ENCODE measurements at places on chromosomes 1 and 21.

- no peak for DNase-seq
Observed at GRCh38 chr1:87140831-87141540, 187.7 kb upstream of the LMO4 start.

DNA sequence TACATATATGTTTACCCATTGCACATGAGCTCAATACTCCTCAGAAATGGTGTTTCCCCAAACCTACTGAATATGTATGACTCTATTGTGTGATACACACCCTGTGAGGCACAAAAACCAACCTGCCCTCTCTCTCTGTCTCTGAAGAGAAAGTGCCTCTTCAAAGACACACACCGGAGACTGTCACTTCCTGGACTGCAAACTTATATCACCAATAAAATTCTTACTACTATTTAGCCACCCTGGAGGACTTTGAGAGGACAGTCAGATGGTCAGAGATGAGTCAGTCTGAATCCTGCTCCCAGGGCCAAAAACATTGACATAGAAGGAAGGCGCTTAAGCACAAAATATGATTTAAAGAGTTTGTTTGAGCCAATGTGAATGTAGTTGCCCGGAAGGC, 110.4 kb downstream of the PPIAL4G start:
- no peak for DNase-seq

DNA sequence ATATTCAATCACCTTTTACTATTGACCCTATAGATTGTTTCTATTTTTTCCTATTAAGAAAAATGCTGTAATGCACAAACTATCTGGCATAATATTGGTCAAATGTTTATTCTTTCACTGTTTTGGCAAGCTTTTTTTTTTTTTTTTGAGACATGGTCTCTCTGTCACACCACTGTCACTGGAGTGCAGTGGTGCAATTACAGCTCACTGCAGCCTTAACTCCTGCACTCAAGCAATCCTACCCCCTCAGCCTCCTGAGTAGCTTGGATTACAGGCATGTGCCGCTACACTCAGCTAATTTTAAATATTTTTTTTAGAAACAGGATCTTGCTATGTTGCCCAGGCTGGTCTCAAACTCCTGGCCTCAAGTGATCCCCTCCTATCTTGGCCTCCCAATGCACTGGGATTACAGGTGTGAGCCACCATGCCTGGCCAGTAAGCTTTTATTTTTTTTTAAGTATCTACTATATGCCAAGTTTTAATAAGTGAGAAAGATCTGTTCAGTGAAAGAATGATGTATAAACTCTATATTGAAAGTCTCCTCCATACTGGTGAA, 3.4 kb downstream of the CDC7 start:
- no peak for DNase-seq

DNA sequence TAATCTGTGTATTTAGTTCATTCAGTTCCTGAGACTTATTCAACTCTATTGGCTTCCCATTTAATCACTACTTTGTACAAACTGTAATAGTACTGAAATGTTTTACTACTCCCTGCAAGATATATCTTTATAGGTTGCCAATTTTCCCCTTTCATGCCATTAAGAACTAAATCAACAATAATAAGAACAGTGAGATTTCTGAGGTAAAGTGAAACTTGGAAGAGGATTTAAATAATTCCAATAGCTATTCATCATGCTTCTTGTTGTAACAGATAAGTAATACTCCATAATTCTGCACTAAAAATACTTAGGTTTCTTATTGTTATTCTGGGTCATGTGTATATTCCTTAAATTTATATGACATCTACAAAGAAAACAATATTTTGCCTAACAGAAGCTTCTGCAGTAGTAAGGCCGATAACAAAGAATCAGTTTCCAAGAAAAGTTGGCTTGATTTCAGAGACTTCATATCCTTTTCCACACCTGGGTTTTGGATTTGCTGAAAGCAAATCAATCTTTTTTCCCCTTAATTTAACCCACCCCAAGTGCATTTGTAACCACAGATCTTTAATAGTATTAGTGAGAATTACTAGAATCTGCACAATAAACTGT, 258.3 kb downstream of the FAF1 start:
- no peak for DNase-seq

- DNase-seq, result no peak
Observed at GRCh38 chr1:150151291-150152181, 1.8 kb downstream of the PLEKHO1 start.

- DNase-seq, result no peak
Observed at GRCh38 chr1:101291562-101292380, 55.0 kb downstream of the S1PR1 start.

- DNase-seq, result no peak
Observed at GRCh38 chr1:3179471-3179870, 110.5 kb downstream of the PRDM16 start.

DNA sequence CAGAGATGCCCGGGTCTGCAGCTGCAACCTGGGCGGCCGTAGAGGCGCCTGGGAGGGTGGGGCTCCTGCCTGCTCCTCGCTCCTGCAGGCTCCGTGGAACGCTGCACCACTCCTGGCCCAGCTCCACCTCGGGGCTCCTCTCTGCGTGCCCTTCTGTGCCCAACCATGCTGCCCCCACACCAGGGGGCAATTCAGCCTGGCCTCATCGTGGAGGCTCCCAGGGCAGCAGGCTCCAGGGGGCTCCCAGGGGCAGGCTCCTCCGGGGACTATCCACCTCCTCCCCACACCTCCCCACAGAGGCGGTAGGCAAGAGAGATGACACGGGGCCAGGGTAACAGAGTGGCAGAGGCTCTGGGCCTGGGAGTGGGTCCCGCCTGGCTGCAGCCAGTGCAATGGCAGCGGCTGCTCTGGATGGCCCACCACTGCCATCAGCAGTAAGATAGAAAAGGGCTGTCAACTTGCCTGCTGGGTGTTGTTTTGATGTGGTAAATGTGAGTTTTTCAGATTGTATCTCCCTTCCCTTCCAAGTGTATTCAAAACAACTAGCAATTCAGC, 22.4 kb upstream of the LRRC8C start:
- no peak for DNase-seq

- no peak for DNase-seq
Observed at GRCh38 chr1:203142124-203142523, 14.6 kb downstream of the ADORA1 start.

DNA sequence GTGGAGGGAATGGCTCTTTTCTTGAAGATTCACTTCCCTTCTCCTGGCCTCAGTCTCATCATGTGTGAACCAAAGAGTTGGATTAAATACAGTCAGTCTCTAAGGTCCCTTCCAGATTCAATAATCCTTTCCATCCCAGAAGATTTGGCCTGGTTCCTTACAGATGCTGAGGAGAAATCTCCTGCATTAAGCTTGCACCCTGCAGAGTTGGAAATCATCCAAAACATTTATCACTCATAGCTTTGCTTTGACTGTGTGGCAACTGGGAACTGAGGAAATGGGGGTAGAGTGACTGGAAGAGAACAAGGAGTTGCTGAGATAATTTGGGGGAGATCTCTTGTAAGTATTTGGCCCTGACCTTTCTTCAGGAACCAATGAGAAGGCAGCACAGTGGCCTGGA, 220.5 kb upstream of the SGIP1 start:
- DNase-seq, result no peak

DNA sequence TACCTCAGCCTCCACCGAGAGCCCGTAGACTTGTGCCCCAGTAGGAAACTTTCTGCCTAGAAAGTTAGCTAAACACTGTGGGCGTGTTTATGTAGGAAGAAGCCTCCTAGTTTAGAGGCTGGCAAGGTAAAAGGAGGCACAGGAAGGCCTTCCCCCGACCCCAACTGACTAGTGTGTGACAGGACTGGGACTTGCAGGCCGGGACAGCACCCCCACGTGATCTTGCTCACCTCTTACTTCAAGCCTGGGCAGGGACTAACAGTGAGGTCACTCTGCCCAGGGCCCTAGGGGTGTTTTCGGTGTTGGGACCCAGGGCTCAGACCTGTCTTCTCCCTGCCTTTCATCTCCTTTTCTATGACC, 392 bp upstream of the TAGLN2 start:
- no peak for DNase-seq

GRCh38 chr1:179823693-179824092, 53.9 kb downstream of the TOR1AIP2 start:
- DNase-seq, result no peak

GRCh38 chr1:75342786-75343185, 208.6 kb downstream of the LHX8 start:
- DNase-seq, result no peak

GRCh38 chr1:40954626-40955025, 24.9 kb upstream of the CTPS1 start:
- DNase-seq, result no peak

DNA sequence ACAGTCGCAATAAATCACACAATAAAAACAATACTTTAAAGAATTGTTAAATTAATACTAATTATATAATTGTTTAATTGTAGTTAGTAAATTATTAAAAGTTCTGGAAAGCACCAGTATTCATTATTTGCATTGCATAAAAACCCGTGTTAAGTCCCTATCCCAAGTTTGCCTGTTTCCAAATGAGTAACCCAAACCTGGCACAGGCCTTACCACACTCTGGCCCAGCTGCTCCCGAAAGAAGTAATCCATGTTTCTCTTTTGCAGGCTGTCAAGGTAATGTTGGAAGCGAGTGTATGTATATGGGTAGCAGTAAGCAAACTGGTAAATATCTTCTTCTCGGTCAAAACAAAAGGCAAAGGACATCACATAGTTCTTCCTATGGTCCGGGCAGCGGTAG, 268.7 kb upstream of the BEND5 start:
- DNase-seq, result no peak
